ENCODE measurements at places on chromosomes 3 and 15.

DNA sequence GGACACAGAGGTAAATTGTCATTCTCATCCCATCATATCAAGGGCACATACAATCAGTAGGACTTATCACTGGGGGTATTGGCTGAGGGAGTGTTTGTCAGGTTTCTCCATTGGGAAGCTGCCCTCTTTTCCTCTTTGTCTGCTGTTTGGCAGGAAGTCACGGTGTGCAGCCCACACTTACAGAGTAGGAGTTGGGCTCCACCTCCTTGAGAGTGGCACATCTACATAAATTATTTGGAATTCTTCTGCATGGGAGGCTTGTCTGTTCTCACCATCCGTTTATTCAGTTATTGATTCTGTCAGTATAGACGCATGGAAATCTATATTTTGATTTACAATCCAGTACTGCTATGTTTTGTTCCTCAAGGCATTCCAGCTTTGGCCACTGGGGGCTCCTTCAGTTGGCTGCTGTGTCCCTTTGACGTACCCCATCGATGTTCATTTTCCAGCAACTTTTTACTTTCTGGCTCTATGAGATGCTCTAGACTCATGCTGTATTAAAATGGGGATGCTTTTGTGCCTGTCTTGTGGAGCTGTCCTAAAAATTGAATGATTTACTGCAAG lies 200.3 kb downstream of the SLCO3A1 start:
- DNase-seq = no peak

GRCh38 chr3:1056744-1057143 lies 36.1 kb upstream of the CNTN6 start:
- DNase-seq = no peak

DNA sequence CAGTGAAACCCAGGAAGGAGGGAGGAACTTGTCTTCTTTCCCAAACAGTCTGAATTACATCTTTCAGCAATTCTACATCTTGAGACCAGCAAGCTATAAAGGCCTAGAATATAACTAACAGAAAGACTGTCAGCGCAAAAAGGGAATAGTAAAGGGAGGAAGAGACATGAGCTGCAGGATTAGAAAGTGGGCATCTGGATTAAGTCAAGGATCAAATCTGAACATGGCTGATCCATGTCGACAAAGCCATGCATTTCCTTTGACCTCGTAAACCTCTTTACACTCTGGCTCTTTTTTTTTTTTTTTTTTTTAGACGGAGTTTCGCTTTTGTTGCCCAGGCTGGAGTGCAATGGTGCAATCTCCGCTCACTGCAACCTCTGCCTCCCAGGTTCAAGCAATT lies 35.4 kb upstream of the KCNMB3 start:
- DNase-seq = no peak

GRCh38 chr15:95690631-95691340 lies 639.7 kb upstream of the NR2F2 start:
- DNase-seq = no peak

DNA sequence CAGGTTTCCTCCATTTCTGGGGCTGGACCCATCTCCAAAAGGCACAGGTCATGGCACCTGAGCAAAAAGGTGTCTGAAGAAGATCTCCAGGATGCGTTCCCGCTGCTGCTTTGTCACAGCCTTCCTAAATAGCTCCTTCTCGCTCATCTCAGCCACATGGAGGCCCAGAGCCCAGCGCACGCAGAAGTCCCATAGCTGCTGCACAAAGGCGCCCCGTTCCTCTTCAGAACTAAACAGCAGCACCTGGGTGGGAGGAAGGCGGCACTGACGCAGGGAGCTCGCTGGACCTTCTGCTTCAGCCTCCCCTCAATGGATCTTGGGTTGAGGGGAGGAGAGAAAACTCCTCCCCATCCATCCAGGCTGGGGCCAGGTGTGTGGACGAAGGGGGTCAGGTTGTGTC lies 8.4 kb downstream of the DUOX2 start:
- DNase-seq = no peak
